GM12864 (cell line): ENCODE measurements at places on chromosomes 16 and 17.

DNA sequence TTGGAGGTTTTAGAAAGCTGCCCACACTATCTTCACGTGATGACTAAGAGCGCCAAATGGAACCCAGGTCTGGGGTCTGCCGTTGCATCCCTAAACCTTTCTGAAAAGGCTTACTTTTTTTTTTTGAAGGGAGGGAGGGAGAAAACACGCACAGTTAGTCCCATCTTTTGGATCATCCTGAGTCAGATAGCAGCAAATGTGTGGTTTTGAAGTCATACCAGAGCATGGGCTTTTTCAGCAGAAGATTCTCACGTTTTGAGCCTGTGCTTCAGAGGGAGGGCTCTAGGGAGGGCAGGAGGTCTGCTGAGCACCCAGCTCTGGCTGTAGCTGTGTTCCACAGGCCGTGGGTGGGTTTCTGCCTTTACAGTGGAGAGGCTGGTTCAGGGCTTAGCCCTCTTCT is 194.7 kb downstream of the SNX29 start:
- DNase-seq = no peak

DNA sequence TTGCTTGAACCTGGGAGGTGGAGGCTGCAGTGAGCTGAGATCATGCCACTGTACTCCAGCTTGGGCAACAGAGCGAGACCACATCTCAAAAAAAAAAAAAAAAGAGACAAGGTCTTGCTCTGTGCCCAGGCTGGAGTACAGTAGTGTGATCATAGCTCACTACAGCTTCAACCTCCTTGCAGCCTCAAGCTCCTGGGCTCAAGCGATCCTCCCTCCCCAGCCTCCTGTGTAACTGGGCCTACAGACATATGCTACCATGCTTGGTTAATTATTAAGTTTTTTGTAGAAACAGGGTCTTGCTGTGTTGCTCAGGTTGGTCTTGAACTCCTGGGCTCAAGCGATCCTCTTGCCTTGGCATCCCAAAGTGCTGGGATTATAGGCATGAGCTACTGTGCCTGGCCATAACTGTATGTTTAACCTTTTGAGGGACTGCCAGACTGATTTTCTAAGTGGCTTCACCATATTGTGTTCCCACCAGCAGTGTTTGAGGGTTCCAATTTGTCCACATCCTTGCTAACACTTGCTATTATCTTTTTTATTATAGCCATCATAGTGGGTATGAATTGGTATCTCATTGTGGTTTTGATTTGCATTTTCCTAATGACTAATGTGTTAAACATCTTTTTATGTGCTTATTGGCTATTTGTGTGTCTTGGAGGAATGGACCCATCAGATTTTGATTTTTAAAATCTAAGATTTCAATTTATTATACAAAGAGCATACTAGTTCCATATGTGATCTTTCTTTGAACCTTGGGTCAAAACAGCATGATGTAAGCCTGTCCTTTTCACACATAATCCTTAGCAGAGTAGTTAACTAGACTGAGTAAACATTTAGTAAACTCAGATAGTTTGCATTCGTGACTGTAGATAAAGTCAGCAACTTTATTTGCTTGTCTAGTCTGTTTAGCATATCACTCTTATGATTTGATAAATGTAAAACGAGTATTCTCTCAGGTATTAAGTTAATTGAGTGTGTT is 38.1 kb upstream of the KPNB1 start:
- DNase-seq = no peak

DNA sequence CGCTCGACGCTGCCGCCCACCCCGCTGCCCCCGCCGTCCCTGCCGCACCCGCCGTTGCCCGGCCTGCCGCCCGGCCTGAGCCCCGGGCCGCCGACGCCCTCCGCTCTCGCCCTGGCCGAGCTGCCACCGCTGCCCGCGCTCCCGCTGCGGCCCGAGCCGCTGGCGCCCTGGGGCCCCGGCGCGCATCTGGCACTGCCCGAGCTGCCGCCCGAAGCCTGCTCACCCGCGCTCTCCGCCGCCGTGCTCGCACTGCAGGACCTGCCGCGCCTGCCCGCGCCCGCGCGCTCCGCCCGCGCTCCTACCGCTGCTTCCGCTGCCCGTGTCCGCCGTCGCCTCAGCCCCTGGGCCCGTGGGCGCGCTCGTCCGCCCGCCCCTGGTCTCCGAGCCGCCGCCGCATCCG is 8.4 kb upstream of the CLDN9 start:
- DNase-seq = no peak

- DNase-seq = no peak
Observed at GRCh38 chr17:46053911-46054534, 55.0 kb downstream of the STH start.

DNA sequence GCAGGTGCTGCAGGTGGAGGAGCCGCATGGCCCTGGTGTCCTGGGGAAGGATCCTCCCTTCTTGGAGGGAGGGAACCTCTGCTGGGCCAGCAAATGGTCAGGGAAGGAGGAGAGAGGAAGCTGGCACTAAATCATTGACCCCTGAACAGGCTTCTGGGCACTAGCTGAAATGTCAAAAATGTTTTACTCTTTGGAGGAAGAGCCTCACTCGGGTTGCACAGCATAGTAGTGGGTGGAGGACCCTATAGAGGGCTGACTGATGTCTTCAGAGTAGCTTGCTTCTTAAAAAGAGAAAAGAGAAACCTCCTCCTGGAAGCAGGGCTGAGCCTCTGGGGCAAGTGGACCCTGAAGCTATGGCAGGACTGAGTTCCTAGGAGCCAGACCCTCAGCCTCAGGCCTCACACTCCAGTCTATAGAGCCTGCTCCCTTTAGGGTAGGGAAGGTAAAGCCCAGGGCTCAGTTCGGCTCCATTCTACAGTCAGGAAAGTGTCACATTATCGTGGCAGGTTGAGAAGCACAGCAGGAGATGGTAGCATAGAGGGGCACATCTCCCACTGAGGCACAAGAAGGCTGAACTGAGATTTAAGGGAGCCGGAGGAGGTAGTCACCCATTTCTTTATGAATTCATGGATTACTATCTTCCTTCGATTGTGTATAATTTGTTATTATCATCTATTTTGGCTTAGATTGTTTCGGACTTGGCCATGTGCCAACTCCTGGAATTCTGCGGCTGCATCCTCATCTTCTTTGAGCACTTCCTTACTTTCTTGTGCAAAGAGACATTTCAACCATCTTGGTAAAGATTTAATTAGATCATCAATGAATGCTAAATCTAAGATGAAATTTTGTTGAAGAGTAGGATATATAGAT is 7.3 kb upstream of the CUEDC1 start:
- DNase-seq = no peak

GRCh38 chr16:52592778-52593177 is 45.8 kb upstream of the TOX3 start:
- no peak for DNase-seq

DNA sequence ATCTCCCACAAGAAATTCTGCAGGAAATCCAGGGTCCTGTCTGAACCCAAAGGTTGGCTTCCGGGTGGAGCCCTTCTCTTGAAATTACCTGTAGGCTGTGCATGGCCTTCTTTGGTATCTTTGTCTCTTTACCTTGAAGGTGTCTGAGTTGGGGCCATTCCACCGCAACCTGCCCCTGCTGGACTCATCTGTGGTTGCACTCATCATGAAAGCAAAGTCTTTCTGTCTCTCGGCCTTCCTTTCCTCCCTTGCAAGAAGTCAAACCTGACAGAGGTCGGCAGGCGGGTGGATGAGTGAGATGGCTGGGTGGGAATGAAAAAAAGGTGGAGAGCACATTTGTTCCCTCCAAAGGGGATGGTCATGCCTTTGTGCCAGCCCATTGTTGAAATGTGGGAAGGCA is 25.1 kb downstream of the SALL1 start:
- no peak for DNase-seq

GRCh38 chr17:66400698-66401097 is 98.3 kb downstream of the PRKCA start:
- no peak for DNase-seq

DNA sequence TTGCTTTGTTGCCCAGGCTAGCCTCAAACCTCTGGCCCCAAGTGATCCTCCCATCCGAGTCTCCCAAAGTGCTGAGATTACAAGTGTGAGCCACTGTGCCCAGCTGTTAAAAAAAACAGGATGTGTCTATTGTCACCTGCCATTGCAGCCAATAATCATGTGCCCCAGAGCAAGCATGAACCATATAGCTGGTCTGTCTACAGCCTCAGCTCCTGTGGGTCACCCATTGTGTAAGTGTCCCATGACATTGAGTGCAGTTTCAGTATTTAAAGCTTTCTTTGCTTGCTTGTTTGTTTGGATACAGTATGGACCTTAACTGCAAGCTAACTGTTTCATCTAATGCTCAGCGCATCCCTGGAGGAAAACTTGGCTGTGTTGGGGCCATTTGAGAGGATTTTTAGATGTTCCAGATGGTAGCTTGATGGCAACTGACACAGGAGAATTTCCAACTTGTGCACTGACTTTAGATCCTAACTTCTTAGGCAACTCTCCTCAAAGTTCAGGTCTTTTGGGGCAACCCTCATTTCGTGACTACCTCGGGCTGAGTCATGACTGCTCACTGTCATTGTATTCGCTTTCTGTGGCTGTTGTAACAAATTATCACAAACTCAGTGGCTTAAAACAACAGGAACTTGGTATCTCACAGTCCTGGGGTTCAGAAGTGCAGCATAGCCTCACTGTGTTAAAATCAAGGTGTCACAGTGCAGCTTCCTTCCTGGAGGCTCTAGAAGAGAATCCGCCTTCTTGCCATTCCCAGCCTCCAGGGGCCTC is 30.3 kb upstream of the ADORA2B start:
- no peak for DNase-seq

- DNase-seq = no peak
Observed at GRCh38 chr17:81118308-81119221, 46.7 kb upstream of the PVALEF start.

- DNase-seq = no peak
Observed at GRCh38 chr16:24841291-24841690, 4.5 kb upstream of the SLC5A11 start.

DNA sequence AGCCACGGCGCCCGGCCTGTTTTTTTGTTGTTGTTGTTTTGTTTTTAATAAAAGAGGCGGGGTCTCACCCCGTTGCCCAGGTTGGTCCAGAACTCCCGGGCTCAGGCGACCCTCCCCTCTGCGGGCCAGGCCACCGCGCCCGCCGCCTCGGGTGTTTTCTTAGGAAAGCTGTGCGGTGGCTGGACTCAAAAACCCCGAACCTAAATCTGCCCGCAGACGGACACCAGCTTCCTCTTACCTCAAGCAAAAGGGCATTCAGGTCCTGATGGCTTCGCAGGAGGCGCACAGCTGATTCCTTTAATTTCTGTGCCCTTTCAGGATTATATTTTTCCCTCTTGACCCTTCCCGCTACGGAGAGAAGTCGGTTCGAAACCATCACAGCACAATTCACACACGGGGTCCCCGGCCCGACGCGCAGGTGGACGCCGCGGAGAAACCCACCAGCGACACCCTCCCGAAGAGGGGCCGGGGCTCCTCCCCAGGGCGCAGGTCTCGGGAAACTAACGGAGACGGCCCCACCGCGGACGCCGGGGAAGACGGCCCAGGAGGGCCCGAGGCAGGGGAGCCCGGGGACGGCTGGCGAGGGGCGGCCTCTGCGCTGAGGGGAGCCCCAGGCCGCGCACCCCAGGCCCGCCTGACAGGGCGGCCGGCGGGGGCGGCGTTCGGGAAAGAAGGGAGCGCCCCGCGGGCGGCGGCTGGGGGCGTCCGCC is 653 bp downstream of the FANCA start:
- DNase-seq = no peak

DNA sequence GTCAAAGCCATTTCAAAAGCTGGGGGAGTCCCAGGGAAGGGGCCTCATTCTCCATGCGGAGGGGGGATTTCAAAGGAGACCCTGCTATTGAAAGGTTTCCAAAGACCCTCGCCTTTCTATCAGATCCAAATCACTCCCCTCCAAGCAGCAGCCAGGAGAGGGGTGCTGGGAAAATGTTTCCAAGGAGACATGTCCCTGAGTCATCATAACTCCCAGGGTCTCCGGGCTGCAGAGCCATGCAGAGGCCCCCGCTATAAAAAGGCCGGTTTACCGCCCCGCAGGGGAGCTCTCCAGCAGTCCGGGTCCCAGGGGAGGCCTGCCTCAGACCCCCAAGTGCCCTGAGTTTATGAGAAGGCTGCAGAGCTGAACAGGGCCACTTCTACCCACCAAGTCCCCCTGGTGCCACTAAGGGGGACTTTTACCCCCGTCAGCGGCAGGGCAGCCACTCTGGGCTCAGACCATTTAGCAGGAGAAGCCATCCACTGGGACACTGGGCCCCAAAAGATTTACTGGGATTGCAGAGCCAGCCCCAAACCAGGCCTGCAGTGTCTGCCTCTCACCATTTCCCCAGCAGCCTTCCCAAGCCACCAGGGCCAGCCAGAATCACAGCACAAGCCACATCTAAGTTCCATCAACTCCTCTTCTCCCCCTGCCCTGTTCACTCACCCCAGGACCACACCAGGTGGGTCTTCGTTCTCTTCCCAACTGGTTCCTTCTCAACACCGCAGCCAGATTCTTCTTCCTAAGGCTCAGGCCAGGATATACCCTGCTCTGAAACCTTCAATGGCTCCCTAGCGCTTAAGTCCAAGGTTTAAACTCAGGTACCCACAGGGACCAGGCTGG is 234.4 kb downstream of the ZNF423 start:
- DNase-seq = no peak

DNA sequence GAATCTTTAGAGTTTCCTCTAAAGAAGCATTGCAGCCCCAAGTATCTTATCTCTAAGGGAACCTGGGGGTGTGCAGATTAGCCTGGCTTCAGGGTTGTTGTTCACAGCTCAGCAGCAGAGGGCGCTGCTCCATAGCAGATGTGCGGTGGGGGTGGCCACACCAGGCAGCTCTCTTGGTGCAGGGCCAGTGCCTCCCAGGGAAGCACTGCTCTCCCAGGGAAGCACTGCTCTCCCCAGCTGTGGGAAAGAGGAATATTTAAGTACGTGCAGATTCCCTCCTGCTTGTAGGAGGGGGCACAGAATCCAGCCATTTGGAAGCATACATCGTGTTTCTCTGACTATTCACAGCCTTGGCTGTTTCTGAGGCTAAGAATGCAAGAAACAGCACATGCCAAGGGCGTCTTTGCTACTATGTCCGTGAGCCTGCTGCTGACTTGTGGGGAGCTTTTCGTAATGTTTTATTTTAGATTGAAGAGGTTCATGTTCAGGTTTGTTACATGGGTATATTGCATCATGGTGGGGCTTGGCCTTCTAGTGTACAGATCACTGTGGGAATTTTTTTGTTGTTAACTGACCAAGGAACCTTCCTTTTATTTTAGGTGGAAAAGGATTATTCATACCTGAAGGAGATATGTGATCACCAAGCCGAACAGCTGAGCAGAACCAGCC is 217.8 kb downstream of the SPECC1 start:
- no peak for DNase-seq

GRCh38 chr17:19800571-19800970 is 52.5 kb upstream of the ALDH3A1 start:
- DNase-seq = no peak

DNA sequence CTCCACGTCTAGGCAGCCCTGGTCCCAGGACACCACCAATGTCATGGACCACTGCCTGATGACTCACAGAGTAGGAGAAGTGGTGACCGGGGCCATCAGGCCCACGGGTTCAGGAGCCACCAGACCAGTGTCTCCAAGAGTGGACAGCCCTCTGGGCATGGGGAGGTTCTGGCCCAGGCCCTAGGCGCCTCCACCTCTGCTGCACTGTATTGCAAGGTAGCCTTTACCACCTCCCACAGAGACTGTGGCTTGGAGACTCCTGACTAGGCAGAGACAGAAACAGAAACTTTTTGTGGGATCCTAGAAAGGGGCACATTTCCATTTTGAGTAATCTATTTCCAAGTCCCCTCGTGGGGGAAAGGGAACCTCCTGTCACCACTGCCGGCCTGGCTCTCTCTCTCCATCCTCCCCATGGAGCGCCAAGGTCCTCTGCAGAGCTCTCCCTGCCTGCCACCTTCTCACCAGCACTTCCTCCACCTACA is 2.9 kb downstream of the CDIP1 start:
- no peak for DNase-seq

- no peak for DNase-seq
Observed at GRCh38 chr17:54982399-54982798, 13.8 kb downstream of the STXBP4 start.

GRCh38 chr17:45436161-45436560 is 3.5 kb upstream of the ARHGAP27 start:
- no peak for DNase-seq
